Breast epithelium (tissue), 4 donors: ENCODE measurements at places on chromosomes 11 and 22.

GRCh38 chr11:10360835-10361234, 56.0 kb downstream of the ADM start:
- DNase-seq: no peak

GRCh38 chr11:21048626-21049025, 379.2 kb downstream of the NELL1 start:
- no peak for DNase-seq

GRCh38 chr11:120074076-120074475, 63.8 kb downstream of the TRIM29 start:
- DNase-seq: no peak

DNA sequence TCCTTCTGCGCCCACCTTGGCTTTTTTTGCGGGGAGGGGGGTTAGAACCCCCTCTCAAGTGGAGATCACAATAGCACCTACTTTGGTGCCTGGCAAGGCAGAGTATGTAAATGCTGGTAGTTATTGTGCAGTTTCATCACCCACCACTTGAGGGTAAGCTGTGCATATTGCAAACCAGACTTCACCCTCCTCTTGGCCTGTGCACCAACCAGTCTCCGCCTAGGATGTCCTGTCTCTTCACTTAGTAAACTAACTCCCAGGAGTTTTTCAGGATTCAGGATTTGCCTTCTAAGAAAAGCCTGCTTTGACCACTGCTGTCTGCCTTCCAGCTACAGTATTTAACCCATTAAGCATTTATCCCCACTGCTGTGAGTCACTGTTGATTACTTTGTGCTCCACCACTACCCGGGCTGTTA, 2.0 kb upstream of the UBXN1 start:
- DNase-seq: no peak

GRCh38 chr11:28792856-28793255, 684.7 kb downstream of the METTL15 start:
- no peak for DNase-seq
